ENCODE measurements at places on chromosomes 1 and 21. TPM values are rescaled to one million over a fixed set of nuclear protein-coding genes. Genes with fewer than 3 reads are reported as not detected.

RPTN gene
- total RNA-seq = not detected

NR1I3 gene
- not detected for total RNA-seq

FMN2 gene
- total RNA-seq = 60.1 TPM

GRCh38 chr1:112549590-112549989 is 40.8 kb downstream of the WNT2B start:
- no peak for DNase-seq

GRCh38 chr21:26110715-26111114 is 59.9 kb downstream of the APP start:
- DNase-seq = no peak

GRCh38 chr1:20087668-20088067 is 17.7 kb downstream of the PLA2G5 start:
- DNase-seq = no peak

RGS4 gene
- total RNA-seq = 10.7 TPM

GRCh38 chr1:234340528-234340927 is 32.7 kb upstream of the COA6 start:
- no peak for DNase-seq

- DNase-seq = no peak
Observed at GRCh38 chr1:92924501-92924900, 36.8 kb downstream of the DIPK1A start.

DNA sequence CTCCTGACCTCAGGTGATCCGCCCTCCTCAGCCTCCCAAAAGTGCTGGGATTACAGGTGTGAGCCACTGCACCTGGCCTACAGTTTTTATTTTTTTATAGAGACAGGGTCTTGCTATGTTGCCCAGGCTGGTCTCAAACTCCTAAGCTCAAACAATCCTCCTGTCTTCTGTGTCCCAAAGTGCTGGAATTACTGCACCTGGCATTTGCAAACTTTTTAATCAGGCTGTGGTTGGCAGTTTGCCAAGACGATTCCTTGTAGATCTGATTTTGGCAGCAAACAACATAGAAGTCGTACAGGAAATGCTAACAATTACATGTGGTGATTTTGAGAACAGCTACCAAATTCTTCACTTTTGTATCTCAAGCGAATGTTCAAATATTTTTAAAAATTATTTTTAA is 10.1 kb downstream of the RBP7 start:
- no peak for DNase-seq

- DNase-seq = peak; percentile 88
Observed at GRCh38 chr1:100894603-100895539, at the start of gene EXTL2. Gene EXTL2 (minus strand): TSS chr1:100894842. CDS start chr1:100888757, 6,085 bp downstream.

GRCh38 chr1:155082301-155083051 is 3.8 kb downstream of the EFNA3 start:
- no peak for DNase-seq

DNA sequence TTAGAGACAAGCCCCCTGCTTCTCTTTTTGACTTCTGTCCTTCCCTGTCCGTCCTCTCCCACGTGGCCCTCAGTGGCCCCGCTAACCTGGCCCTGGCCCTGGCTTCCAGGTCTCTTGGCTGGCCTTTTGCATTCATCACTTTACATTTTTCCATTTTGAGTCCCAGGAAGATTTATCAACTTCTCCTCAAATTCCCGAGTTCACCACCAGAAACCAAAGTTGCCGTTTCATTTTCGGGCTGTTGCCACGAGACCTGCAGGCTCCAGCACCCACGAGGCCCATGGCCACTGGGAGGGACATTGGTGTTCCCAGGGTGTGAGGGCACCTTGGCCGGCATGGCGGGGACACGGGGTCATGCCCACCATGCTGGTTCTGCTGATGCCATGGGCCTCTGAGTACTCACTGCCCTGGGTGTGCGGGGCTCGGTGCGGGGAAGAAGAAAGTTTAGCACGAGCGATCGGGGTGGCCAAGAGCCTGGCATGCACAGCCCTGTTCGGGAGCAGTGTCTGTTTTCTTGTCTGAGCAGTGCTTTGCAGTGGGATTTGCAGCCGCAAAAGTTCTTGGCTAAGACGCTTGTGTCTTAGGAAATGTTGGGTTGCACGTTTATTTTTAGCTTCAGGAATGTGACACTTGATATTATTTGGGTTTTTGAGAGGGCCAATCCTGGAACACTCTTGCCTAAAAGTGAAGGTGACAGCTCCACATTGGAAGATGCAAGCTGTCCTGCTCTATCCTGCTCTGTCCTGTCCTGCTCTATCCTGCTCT is 40.4 kb upstream of the ADARB1 start:
- peak; percentile 68 for DNase-seq

Data from sciatic nerve (tissue), 2 donors.